ENCODE measurements at places on chromosomes 2 and 18.

GRCh38 chr18:27769152-27769551 is 407.8 kb downstream of the CDH2 start:
- DNase-seq: no peak

DNA sequence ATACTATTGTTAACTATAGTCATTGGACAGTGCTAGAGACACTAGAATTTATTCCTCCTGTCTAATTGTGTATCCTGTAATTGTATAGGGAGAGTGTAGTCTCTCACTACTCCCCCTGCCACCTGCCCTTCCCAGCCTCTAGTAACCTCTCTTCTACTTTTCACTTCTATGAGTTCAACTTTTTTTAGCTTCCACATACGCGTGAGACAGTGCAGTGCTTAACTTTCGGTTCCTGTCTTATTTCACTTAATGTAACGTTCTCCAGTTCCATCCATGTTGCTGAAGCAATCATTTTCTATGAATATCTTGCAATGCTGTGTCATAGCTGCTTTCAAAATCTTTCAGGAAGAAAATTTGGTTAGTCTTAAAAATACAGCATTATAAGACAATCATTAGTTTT is 22.8 kb upstream of the RUFY4 start:
- peak; percentile 71 for DNase-seq

DNA sequence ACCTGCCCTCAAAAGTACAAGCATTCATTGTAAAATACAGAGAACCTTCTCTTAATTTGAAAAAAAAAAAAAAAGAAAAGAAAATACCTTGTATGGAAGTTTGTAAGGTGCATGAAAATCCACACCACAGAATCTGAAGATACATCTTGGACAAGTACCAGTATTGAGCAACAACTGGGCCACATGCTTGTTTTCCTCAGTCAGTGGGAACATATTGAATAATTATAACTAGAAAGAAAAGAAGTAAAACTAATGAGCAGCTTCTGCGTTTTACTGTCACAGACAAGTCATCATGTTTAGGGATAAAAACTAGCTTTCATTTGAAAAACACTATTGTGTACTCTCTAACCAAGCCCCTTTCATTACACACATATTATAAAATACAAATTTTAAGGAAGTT is 5.8 kb upstream of the PEX13 start:
- DNase-seq: no peak

- no peak for DNase-seq
These were observed 45.8 kb upstream of the FLACC1 start for GRCh38 chr2:201402651-201403562.

Data from pons (tissue), 1 donor.